Sigmoid colon (tissue), 7 donors: ENCODE measurements at places on chromosomes 11 and 22. TPM values are rescaled to one million over a fixed set of nuclear protein-coding genes. Genes with fewer than 3 reads are reported as not detected.

The CARD10 gene
- 3.9 TPM for total RNA-seq

GRCh38 chr11:115964091-115964490 is 459.9 kb upstream of the CADM1 start:
- H3K4me1 ChIP-seq: no peaks in the 10 kb centered on the region
- H3K27me3 ChIP-seq: peaks cover 7% of the 10 kb centered on the region
- no peak overlapping the region for H3K4me3 ChIP-seq

- H3K36me3 ChIP-seq: no peaks in the 10 kb centered on the region
- no peaks in the 10 kb centered on the region for H3K4me1 ChIP-seq
- H3K27ac ChIP-seq: no peak overlapping the region
- H3K27me3 ChIP-seq: no peaks in the 10 kb centered on the region
- H3K4me3 ChIP-seq: no peak overlapping the region
Measured at GRCh38 chr11:79578116-79578515, 137.3 kb upstream of the TENM4 start.

- no peak overlapping the region for H3K27ac ChIP-seq
- no peaks in the 10 kb centered on the region for H3K4me1 ChIP-seq
- no peak overlapping the region for H3K4me3 ChIP-seq
- no peaks in the 10 kb centered on the region for H3K27me3 ChIP-seq
- H3K36me3 ChIP-seq: peaks cover 40% of the 10 kb centered on the region
Measured at GRCh38 chr11:36492724-36493304, 17.3 kb downstream of the TRAF6 start.

- no peak overlapping the region for H3K27ac ChIP-seq
- H3K4me1 ChIP-seq: peaks cover 8% of the 10 kb centered on the region
- H3K27me3 ChIP-seq: no peaks in the 10 kb centered on the region
Measured at GRCh38 chr11:108904480-108904879, 239.6 kb downstream of the DDX10 start.

DNA sequence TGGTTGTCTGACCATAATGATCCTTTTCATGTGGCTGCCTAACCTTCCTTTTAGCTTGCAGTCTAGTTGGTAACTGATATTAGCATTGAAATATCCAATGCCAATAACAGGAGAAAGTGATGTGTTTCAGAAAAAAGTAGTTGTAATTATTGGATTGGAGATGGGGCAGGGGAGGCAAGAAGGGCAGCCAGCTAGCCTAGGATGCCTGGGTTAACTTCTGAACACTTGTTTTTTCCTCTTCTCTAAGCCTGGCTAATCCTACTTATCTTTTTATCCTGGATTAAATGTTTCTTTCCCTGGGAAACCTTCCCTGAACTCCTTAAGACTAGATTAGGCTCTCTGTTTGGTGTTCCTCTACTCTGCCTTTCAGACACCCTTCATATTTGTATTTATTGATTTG is 380.2 kb downstream of the TMEM135 start:
- H3K4me1 ChIP-seq: no peaks in the 10 kb centered on the region
- no peak overlapping the region for H3K27ac ChIP-seq
- no peak overlapping the region for H3K4me3 ChIP-seq
